ENCODE measurements at places on chromosomes 12 and 14. TPM values are rescaled to one million over a fixed set of nuclear protein-coding genes. Genes with fewer than 3 reads are reported as not detected.

Gene NEUROD4
- total RNA-seq, result not detected

Gene PZP
- total RNA-seq, result not detected

Gene DEGS2
- total RNA-seq, result 0.07 TPM

Gene GPR68
- 0.10 TPM for total RNA-seq

Gene INSM2
- total RNA-seq, result 0.10 TPM

Gene PMEL
- total RNA-seq, result 0.59 TPM

Gene OVCH1
- 1.9 TPM for total RNA-seq

Gene OASL
- 0.47 TPM for total RNA-seq

Gene KRT6C
- 0.19 TPM for total RNA-seq

GRCh38 chr14:68593806-68594536 lies 198.9 kb downstream of the ZFP36L1 start:
- no peak for DNase-seq

DNA sequence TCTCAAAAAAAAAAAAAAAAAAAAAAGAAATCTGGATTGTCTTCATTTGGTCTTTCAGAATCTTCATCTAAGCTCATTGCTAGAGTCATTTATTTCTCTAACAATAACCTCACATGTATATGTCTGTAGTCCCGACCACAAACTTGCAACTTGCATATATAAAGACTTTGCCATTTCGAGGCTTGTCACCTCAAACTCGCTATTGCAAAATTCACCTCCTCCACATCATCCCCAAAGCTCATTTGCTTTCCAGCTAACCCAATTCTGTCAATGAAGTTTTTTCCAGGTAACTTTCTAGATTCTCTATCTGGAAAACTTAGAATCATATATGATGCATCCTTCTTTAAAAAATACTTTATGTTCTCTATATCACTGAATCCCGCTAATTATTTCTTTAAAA lies 393.2 kb upstream of the ATXN7L3B start:
- DNase-seq, result no peak

GRCh38 chr12:102512523-102512922 lies 32.2 kb upstream of the IGF1 start:
- no peak for DNase-seq

DNA sequence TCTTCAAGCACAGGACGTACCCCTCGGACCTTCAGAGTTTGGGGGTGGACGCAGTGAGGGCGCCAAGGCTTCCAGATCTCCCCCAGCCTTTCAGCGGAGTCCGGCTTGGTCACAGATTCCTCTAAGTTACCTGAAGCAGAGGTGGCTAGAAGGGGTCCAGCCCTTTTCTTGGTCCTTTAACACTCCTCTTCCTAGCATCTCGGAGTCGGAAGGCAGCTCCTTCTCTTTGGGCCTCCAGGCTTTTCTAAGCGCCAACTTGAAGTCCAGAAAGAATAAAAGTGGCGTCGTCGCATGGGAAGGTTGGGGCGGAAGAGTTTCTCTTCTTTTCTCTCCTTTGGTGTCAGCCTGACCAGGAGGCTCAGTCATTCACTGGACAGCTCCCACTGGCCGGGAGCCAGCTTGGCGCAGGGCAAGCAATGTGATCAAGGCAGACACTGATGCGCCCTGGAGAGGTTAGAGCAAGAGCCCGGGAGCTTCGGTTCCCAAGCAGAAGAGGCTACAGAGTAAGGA lies 9.6 kb downstream of the OR6S1 start:
- DNase-seq, result peak; percentile 81

DNA sequence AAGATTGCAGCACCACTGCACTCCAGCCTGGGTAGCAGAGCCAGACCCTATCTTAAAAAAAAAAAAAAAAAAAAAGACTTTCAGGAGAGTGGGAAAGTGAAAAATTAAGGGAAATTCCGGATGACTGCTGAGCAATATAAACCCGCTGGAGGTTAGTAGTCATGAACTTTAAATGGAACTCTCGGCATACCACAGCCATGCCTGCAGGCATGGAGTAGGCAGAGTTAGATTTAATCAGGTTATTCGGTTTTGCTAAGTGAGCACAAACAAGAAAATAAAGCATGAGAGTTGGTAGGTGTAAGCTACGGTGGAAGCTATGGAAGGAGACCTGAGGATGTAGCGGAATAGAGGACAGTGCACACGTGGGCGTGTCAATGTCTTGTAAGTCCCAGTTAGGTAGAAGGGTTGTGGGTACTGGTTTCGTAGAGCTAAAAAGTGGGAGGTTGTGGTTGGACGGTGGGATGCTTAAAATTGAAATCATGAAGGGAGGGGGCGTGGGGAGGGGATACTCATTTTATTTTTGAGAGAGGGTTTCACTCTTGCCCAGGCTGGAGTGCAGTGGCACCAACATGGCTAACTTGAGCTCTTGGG lies 11.8 kb upstream of the TUBA1C start:
- DNase-seq, result no peak

DNA sequence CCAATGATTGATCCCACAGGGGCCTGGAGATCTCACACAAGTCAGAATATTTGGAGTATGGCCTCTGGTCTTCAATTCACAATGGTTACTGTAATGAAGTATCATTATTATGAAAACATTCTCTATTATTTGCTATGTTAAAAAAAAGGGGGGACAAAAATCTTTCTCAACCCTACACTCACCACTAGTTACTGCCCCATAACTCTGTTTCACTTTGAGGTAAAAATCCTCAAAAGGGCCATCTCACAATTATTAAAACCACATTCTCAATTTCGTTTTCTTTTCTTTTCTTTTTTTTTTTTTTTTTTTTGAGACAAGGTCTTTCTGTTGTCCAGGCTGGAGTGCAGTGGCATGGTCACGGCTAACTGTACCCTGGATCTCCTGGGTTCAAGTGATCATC lies 59.6 kb upstream of the KCNC2 start:
- DNase-seq, result no peak

GRCh38 chr14:87349921-87350320 lies 643.1 kb downstream of the GALC start:
- no peak for DNase-seq

Data from MCF 10A (cell line).